NCI-H2029 (cell line): ENCODE measurements at places on chromosomes 4 and X.

- DNase-seq, result no peak
Measured at GRCh38 chrX:17788439-17788838, 51.1 kb downstream of the SCML1 start.

- DNase-seq, result no peak
Measured at GRCh38 chr4:30989508-30989907, 269.3 kb downstream of the PCDH7 start.

- DNase-seq, result no peak
Measured at GRCh38 chr4:6876440-6876839, 33.2 kb upstream of the TBC1D14 start.

GRCh38 chrX:107725761-107726555 is 49.6 kb downstream of the TSC22D3 start:
- no peak for DNase-seq

- peak; percentile 3 for DNase-seq
Measured at GRCh38 chr4:78779280-78779679, 3.1 kb downstream of the BMP2K start.

DNA sequence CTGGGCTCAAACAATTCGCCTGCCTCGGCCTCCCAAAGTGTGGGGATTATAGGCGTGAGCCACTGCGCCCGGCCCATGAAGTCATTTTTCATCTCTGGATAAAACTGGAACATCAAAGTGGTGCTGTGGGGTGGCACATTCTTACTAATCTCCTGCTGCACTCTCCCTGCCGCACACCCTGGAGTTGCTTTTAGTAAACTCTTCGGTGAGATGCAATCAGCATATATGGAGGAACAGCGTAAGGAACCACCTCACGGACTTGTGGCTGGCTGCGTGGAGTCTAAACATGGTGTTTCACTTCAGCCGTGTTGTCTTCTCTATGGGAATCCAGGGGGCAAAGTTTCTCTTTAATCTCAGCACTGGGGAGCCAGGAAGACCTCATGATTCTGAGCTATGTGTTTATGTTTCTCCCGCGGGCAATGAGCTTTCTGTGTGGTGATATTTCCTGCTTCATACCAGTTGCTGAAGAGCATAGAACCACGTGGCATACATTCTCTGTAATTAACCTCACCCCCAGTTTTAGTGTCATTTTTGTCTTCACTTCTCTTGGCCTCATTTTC is 2.1 kb upstream of the RHOH start:
- DNase-seq, result no peak

DNA sequence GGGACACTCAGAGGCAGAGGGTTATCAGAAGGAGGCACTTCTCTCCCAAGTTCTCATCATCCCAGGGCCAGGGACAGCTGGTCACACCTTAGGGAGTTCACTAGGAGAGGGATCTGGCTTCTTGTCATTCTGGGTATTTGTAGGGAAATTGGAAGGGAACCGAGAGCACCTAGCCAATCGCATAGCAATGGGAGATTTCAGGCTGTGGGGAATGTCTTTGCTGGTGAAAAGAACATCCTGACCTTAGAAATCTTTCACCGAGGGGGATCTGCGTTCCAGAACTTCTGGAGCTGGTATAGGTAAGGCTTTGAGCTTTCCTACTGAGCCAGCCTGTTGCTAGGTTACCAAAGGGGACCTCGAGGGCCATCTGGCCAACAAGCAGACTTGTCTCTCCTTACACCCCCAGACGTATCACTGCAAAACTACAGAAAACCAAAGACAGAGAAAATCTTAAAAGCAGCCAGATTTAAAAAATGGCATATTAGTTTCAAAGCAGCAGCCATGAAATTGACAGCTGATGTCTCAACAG is 6.8 kb downstream of the HTT-AS start:
- no peak for DNase-seq

GRCh38 chrX:67105758-67106116 is 438.1 kb upstream of the AR start:
- DNase-seq, result no peak

DNA sequence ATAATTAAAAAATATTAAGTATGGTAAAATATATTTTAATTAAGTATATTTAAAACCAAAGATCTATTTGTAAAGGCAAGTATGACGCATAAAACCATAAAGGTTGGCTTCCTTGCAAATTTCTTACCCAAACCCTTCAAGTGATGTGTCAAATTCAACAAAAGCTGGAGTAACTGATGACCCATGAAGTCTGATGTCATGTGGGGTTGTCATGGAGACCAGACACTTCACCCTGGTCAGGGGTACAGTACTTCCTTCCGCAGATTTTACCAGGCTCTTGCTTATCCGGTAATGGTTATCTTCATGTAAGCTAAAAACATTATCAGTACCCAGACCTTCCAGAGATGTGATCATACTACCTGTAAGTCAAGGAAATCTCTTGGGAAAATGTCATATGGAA is 170.1 kb downstream of the WDFY3 start:
- DNase-seq, result no peak

DNA sequence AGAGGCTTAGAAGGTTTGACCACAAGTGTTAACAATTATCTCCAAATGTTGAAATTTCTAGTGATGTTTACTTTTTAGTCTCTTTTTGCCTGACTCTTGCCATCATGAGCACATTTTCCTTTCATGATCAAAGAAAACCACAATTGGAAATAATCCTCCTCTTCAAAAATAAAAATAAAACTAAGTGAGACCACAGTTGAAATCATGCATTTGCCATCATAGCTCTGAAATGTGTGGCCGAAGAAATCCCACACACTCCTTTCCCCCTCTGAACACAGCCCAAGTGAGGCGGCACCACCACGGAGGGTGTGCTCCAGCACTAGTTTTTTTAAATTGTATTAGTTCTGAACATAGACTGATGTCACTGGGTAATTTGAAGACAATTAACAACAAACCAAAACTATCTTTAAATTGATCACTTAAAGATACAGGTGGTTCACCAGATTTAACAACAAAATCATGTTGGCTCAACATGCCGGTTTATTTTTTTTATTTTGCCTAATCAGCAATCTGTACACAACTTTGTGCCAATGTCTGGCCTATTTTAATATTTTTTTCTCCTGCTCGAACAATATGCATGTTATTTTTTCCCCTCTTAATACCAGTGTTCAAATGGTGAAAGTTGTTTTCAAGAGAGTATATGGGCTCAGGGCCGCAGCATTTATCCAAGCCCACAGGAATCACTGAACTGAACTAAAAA is 17.6 kb downstream of the APBB2 start:
- no peak for DNase-seq

DNA sequence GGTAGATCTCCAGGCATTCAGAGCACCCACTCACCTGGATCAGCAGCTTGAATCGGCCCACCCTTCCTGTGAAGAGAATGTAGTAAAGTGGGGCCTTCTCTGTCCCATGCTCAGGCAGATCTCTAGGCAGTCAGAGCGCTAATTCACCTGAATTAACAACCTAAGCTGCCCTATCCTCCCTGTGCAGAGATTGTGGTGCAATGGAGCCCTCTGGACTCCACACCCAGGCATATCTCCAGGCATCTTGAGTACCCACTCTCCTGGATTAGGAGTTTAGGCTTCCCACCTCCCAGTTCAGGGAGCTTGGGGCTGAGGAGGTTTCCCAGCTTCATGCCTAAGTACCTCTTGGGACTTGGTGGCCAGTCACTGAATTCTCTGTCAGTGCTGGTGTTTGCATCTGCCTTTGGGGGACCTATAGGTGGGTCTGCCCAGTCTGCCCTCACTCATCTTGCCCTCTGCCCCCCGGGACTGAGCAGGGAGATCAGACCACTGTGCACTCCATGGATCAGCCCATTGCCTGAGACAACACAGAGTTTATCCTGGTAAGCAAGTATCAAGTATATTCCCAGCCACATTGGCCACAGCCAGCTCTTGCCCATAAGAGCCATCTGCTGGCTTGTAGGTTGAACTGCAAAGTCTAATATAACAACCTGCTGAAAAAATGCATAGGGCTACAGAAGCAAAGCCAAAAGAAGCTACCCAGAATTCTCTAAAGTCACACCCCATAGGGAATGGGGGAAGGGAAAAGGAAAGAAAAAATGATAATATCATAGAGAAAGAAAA is 372.9 kb downstream of the KLHL13 start:
- no peak for DNase-seq

GRCh38 chr4:1417522-1418390 is 11.5 kb upstream of the NKX1-1 start:
- DNase-seq, result no peak

DNA sequence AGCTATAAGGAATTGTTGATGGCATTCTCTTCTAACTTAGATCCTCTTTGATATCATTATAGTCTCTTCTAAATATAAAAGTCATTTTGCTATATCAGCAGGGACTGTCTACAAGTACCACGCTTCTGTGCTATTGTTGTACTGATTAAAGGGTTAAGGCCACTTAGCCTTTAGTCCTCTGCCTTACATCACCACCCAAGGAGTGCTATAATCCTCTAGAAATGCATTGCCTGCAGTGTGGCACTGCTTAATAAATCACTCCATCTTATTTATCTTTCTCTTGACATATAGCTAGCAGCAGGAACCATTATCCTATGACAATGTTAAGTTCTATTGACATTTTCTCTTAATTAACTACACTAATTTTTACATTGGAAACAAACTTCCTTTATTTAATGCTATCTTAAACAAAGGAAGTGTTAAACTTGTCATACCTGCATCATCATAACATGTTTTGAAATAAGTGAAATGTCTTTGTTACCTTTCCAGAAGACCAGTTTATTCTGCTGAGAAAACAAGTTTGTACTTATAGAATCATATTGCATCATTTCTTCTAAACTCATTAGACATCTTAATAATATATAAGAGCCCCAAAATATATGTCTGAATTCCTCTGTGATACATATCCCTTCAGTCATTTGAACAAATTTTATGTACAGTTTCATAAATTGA is 360.9 kb upstream of the ATOH1 start:
- DNase-seq, result no peak

DNA sequence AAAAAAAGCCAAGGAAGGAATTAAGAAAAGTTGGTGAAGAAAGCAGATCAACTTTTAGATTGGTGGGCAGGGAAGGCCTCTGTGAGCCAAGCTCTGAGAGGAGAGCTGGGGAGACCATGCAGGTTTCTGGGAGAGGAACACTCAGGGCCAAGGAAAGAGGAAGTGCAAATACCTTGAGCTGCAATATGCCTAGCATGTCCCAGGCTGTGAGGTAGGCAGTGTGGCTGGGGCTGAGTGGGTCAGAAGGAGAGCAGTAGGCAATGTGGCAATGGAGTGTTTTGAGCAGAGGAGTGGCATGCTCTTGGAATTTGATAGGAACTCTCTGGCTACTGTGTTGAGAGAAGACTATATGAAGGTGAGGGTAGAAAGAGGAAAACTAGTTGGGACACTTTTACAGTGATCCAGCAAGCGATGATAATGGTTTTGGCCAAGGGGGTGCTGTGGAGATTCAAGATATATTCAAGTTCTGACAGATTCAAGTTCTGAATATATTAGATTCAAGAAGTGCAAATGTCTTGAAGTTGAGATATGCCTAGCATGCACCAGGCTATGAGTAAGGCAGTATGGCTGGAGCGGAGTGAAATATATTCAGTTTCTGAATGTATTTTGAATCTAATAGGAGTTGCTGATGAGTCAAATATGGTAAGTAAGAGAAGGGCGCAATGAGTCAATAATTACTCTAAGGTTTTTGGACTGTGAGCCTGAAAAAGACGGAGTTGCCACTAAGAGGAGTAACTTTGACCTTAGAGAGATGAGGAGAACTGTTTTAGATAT is 172.5 kb downstream of the CAMK2D start:
- no peak for DNase-seq

- no peak for DNase-seq
Measured at GRCh38 chrX:134501941-134502340, 42.0 kb downstream of the HPRT1 start.

- DNase-seq, result no peak
Measured at GRCh38 chr4:186586205-186586604, 30.8 kb upstream of the MTNR1A start.

GRCh38 chr4:174669270-174669669 is 147.0 kb upstream of the HPGD start:
- DNase-seq, result no peak

DNA sequence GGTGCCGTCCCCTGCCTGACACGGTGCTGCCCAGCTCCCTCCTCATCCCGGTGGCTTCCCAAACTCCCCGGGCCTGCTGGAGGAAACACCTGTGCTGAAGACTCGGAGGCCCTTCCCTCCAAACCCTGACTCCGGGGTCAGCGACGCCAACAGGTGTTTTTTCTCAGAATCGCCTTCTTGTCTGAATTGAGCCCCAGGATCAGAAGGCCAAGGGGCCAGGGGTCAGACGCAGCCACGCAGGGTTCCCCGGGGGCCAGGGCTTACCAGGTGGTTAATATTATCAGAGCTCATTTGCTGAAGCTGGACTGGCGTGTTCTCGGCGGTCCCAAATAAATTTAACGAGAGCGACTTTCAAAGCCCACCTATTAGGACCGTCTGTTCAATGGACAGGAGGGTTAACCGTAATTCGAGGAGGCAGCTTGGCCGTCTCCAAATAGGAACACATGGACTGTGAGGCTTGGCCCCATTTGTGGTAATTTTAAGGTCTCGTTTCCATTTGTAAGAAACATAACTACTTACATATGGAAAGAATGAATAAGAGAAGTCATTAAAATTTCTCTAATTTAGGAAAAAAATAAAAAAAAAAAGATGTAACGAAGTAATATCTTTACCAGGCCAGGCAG is 239.3 kb downstream of the CRLF2 start:
- DNase-seq, result no peak

DNA sequence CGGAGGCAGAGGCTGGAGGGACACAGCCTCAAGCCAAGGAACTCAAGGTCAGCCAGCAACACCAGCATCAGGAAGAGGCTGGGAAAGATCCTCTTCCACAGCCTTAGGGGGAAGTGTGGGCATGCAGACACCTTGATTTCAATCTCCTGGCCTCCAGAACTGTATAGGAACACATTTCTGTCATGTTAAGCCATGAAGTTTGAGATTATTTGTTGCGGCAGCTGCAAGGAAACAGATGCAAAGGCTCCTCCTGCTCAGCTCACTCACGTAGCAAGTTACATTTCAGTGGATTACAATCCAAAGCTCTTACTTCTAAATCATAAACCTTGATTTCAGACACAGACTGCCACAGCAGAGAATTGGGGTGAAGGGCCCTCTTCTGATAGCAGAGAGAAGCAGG is 68.6 kb upstream of the C4orf50 start:
- DNase-seq, result no peak

GRCh38 chr4:176800891-176801534 is 8.3 kb upstream of the VEGFC start:
- DNase-seq, result no peak

DNA sequence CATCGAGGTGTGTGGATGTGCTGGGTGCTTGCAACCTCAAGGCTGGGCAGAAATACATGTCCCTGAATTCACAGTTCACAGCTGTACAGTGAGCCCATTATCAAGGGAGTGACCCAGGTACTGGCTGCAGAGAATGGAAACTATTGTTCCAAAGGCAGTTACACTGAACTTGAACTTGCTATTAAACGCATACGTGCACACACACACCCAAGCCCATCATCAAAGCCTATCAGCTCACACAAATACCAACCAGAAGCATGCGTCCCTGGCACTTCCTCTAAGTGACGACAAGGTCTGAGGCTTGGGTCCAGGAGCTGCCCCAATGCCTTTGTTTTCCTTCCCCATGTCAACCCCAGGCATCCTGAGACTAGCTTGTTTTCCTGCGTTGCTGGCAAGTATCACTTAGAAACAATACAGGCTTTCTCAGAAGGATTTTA is 88.6 kb downstream of the IRF2 start:
- no peak for DNase-seq
